ENCODE measurements at places on chromosomes 3 and 15.

- no peak for DNase-seq
Observed at GRCh38 chr3:71940486-71940885, 155.5 kb upstream of the PROK2 start.

GRCh38 chr3:158569794-158570193 is 1.2 kb upstream of the MLF1 start:
- no peak for DNase-seq

DNA sequence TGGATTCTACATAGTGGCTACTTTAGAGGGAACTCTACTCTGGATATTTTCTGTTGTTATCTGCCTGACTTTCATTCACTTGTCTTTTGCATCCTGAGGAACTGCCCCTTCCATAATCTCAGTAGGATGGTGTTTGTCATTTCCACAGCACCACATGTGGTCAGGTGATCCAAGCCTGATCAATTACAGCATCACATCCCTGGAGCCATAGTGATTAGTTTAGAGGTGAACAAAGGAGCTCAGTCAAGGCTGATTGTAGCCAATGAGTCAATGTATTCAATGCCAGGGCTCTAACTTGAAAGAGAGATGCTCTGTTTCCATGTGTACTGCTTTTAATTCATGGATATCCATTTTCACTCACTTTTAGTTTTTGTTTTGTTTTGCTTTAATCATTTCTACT is 478.7 kb upstream of the ADAMTS9 start:
- no peak for DNase-seq

DNA sequence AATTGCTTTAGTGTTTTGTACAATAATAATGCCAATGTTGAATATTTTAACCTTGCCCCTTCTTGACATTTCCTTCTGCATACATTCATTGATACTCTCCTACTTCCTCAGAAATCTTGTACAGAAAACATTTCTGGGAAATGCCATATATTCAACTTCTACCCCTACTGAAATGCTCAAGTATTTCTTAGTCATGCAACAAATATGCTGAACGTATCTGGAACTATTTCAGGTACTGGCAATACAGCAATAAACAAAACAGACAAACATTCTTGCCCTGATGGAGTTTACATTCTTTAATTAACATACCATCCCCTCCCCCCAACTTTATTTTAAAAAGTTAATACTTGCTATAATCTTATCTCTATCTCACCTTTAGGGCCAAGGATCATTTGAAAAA is 147.2 kb downstream of the STAG1 start:
- peak; percentile 6 for DNase-seq

DNA sequence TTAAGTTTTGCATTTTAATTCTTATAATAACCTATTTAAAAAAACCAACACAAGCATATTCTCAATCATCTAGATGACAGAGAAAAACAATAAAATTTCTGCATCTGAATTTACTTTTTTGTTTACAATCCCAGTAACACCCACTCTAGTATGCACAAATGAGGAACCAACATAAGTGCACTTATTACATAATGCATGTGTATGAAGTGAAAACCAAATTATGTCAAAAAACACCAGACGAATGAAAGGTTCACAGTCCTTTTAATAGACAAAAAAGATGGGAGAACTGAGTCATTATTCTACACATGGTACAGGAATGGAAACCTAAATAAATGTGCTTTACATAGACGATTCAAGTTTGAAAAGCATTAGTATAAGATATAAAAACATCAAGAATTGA is 91.7 kb downstream of the NR1I2 start:
- no peak for DNase-seq

DNA sequence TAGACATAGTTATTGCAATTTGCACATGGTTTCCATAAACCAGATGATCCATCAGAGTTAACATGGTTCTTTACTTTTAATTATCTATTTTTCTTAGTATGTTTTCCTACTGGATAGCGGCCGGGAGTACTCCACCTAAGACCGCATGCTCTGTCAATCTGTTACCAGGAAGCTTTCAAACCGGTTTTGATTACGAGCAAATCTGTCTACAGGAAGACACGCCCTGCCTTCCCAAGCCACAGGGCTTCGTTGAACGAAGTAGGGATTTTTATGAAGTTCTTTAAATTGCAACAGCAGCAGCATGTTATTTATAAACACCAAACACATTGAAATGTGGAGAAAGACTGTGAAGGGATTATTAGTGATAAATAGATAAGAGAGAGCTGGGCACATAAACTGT is 283.3 kb upstream of the ROBO2 start:
- no peak for DNase-seq

GRCh38 chr15:80923668-80924067 is 66.0 kb downstream of the MESD start:
- DNase-seq = no peak

DNA sequence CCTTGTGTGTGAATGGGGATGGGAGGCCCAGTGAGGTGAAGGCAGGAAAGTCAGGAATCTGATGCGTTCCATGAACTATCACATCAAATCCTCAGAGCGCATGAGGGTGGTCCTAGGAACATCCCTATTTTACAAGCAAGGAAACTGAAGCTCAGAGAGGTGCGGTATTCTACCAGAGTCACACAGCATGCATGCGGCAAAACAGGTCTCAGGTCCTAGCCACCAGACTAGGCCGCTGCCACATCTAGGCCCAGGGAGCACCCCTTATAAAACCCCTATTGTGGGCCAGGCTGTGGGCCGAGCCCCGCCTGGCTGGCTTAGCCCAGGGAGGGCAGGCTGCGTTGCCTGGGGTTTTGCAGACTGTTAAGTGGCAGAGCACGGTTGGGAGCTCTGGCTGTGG is 17.9 kb upstream of the GRIP2 start:
- no peak for DNase-seq

GRCh38 chr3:77530870-77531269 is 491.0 kb downstream of the ROBO2 start:
- peak; percentile 1 for DNase-seq

- no peak for DNase-seq
Observed at GRCh38 chr3:177141471-177141870, 55.8 kb downstream of the TBL1XR1 start.

DNA sequence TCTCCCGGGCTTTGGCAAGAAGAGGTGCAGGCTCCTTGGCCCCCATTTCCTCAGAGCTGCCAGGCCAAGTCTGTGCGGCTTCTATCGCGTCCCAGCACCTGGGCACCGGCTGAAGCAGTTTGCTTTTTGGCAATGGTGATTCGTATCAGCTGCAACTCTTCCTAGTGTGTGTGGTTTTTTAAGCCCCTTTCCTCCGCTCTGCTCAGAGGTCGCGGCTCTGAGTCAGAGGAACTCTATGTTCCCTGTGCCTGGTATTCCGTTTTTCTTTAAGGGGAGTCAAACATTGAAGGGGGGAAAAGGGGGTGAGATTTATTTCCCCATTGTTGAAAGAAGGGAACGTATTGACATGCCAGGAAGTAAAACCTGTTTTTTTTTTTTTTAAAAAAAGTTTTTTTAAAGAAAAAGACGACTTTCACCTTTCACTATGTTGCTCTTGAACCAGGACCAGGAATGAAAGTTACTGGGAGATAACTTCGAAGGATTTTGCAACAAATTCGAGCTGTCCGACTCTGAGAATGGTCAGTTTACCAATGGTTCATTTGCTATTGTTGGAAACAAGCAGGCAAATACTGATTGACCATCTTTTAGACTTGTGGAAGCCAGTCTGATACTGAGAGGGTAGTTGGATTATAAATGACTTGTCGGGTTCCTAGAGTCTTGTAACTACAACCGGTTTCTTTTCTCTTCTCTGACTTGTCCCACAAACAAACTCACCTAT is 1.1 kb downstream of the ARMC8 start:
- DNase-seq = no peak

DNA sequence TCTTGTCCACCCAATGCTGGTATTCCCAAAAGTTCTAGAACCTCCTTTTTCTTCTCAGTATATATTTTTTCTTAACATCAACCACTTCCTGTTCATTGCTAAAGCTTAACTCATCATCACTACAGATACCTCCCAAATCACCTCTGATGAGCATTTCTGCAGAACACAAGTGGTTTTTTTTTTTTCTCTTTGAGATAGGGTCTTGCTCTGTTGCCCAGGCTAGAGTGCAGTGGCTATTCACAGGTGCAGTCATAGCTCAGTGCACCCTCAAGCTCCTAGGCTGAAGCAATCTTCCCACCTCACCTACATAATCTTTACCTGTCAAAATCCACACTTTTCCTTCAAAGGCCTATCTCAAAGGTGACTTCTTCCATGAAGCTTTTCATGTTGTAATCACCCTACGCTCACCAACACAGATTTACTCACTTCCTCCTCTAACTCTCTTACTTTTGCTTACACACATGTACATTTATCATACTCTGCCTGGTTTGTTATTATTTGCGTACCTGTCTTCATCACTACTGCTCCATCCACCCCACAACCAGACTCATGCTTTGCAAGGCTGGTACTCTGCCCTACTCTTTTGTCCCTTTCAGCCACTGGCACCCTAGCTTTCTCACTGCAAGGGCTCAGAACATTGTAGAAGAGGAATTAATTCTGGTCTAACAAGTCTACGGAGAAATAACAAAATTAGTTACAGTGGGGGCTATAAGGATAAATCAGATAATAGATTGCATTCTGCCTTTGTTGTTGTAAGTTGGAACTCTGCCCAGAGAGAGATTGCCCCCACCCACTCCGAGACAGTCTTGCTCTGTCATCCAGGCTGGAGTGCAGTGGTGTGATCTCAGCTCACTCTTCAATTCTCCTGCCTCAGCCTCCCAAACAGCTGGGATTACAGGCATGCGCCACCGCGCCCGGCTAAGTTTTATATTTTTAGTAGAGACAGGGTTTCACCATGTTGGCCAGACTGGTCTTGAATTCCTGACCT is 27.5 kb downstream of the HERC1 start:
- no peak for DNase-seq

DNA sequence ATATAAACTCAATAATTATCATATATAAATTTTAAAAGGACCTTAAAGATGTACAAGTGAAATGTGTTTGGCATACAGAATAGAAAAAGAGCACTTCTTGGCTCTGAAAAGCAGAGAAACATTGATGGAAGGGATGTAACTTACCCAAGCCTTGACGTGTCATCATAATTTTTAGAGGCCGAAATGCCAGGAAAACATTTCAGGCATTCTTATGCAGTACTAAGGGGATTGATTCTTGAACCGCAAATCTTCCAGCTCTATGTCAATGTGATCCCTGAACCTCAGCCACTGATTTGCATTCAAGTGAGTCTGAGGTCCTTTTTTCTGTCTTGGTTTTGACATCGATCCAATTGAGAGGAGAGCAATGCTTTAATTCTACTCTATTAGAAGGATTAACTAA is 97.8 kb downstream of the CLDN1 start:
- DNase-seq = no peak

- no peak for DNase-seq
Observed at GRCh38 chr3:179229177-179229576, 21.7 kb downstream of the KCNMB3 start.

DNA sequence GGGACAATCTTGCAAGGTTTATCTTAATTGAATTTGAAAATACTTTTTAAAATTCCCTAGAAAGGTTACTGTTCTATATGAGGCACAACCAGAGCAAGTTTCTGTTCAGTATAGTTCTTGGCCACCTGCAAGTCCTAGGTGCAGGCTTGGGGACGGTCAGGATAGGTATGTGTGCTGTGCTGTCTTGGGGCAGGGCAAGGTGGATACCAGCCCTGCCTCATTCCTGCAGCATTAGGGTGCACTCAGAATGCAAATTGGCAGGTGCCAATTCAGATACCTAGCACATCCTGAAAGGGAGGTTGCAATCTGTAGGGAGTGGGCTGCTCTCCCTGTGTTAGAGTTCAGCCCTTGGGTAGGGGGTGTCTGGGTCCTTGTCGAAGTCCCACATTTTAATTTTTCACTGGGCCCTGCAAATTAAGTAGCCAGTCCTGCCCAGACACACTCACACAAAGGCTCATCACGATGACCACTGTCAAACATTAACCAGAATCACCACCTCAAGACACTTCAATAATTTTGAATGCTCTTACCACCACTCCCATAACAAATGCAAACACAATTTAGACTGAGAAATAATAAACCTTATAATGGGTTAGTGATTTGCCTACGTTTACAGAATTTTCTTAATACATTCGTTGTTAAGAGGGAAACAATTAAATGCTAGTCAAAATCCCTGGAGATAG is 838.0 kb upstream of the NR2F2 start:
- DNase-seq = no peak

DNA sequence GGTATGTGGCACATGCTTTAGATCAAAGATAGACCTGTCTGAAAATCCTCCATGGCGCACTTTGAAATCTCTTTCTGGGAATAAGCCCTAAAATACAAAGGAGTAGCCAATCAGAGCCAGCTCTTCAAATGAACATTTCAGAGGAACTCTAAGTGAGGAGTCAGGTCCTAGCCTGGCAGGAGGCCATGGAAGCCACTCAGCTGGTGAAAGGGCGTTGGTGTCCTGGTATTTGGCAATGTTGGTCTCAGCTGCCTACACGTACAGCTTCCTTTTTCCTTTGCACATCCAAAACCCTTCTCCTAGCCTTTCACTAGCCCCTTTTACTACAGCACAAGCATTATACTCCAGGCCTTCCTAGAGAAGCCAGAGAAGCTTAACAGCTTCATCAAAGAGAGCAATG is 5.5 kb downstream of the WDR73 start:
- peak; percentile 37 for DNase-seq

- no peak for DNase-seq
Observed at GRCh38 chr15:81723701-81724100, 322.1 kb downstream of the MEX3B start.

- DNase-seq = peak; percentile 58
Observed at GRCh38 chr3:73681610-73682009, 56.9 kb upstream of the PDZRN3 start.

- DNase-seq = no peak
Observed at GRCh38 chr3:45816544-45816943, 20.2 kb upstream of the SLC6A20 start.

DNA sequence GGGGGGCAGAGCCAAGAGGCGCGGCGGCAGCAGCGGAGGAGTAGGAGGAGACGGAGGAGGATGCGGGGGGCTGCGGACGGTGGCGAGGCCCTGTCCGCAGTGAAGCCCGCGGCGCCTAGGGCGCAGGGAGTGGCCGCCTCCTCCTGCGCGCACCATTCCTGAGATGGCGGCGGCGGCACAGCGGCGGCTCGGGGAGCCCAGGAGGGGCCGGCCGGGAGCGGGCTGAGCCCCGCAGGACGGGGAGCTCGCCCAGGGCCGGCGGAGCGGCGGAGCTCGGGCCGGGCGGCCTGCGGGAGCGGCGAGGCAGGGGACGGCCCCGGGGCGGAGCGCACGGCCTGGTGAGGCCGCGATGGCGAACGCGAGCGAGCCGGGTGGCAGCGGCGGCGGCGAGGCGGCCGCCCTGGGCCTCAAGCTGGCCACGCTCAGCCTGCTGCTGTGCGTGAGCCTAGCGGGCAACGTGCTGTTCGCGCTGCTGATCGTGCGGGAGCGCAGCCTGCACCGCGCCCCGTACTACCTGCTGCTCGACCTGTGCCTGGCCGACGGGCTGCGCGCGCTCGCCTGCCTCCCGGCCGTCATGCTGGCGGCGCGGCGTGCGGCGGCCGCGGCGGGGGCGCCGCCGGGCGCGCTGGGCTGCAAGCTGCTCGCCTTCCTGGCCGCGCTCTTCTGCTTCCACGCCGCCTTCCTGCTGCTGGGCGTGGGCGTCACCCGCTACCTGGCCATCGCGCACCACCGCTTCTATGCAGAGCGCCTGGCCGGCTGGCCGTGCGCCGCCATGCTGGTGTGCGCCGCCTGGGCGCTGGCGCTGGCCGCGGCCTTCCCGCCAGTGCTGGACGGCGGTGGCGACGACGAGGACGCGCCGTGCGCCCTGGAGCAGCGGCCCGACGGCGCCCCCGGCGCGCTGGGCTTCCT is at the start of gene GPR27:
TSS of gene GPR27 (plus strand) at position 155 of the 909 bp plus-strand sequence. CDS start at position 350, 195 bp downstream.
- DNase-seq = peak; percentile 58
